Endothelial cell (in vitro differentiated cells): ENCODE measurements at places on chromosomes 16 and 17.

- H3K36me3 ChIP-seq = no peaks in the 10 kb centered on the region
- peaks cover 8% of the 10 kb centered on the region for H3K27me3 ChIP-seq
- DNase-seq = no peak
- H3K4me1 ChIP-seq = peaks cover 2% of the 10 kb centered on the region
- no peak overlapping the region for H3K4me3 ChIP-seq
Observed at GRCh38 chr16:4052096-4052495, 64.1 kb downstream of the ADCY9 start.

DNA sequence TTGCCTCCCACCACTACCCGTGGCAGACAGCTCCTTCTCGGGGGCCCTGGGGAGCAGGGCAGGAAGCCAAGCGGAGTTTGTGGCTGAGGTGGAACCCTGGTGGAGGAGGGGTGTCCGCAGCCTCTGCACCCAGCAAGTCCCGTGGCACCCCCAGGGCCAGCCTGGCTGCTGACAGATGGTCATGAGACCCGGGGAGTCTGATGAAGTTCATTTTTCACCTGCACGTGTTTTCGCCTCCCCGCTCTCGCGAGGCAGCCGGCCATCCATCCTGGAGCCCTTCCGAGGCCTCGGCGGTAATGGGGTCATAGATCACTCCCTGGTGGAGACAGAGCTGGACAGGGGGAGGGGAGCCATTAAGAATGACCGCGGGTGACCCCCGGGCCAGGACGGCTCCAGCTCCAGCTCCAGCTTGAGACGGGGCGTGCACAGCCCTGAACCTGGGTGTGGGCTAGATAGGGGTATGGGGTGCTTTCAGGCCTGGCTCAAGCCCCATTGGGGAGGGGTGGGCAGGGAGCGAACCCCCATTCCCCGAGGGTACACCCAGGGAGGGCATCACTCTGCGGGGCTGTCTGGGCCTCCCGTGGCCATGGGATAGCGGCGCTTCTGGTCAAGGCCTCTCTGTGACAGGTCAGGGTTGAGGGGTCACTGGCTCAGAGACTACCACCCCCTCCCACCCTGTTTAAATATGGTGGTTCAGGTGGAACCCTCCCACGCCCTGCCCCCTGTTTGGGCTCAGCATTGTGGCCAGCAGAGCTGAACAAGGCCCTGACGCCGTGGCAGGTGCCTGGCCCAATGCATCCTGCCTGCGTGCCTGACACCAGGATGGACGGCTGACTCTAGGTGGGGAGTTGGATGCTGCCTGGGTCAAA, 227.4 kb upstream of the GSE1 start:
- no peak for DNase-seq
- no peak overlapping the region for H3K4me3 ChIP-seq
- H3K36me3 ChIP-seq = peaks cover 7% of the 10 kb centered on the region
- no peak overlapping the region for H3K27ac ChIP-seq

DNA sequence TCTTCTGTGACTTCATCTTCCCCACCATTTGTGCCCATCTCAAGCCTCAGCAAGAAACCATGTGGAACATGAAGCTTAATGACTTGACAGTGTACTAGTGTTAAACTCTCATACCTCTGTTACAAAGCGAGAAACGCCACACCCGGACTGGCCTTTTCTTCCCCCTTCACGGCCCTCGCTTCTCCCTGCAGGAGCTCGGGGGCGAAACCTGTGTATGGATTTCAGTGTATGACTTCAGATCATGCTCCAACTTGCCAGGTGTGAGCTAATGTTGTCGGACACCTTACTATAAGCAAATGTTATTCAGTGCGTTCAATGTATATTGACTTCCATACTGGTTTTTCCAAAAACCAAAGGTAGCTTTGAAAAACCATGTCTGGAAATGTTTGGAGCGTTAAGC, 20.1 kb upstream of the SLC5A11 start:
- no peak for DNase-seq
- peaks cover 1% of the 10 kb centered on the region for H3K4me1 ChIP-seq
- H3K36me3 ChIP-seq = peaks cover 27% of the 10 kb centered on the region
- H3K27me3 ChIP-seq = peaks cover 4% of the 10 kb centered on the region
- no peak overlapping the region for H3K27ac ChIP-seq

GRCh38 chr17:57337390-57337789, 81.1 kb downstream of the MSI2 start:
- H3K27ac ChIP-seq = no peak overlapping the region
- no peak for DNase-seq
- no peaks in the 10 kb centered on the region for H3K4me1 ChIP-seq
- no peaks in the 10 kb centered on the region for H3K27me3 ChIP-seq

GRCh38 chr16:8173111-8173644, 417.1 kb downstream of the TMEM114 start:
- no peak overlapping the region for H3K4me3 ChIP-seq
- DNase-seq = peak; percentile 76
- H3K4me1 ChIP-seq = no peaks in the 10 kb centered on the region
- no peak overlapping the region for H3K27ac ChIP-seq
